Stimulated activated CD4-positive, alpha-beta T cell treated with anti-CD3 and anti-CD28 coated beads, Interleukin-2, amount 100 ng/mL, for 24 hours (primary cell): ENCODE measurements at places on chromosomes 5 and 9.

DNA sequence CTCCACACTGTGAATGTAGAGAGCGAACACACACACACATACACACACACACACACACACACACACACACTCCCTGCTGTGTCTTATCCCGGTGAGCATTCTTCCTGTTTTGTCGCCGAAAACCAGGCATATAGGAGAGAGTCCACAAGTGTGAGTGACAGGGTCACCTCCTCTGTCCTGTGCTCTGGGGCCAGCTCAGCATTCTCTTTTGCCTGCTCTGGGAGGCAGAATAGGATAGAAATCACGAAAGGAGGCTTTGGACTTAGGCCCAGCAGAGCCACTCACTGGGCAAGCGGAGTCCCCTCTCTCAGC is 3.0 kb downstream of the LAMC3 start:
- no peak for DNase-seq

- DNase-seq: no peak
These were observed 968 bp downstream of the NKD2 start for GRCh38 chr5:1009359-1010180.

- DNase-seq: no peak
These were observed 7.4 kb downstream of the TRAF1 start for GRCh38 chr9:120918931-120919842.

GRCh38 chr9:130835441-130836298 is 616 bp downstream of the ABL1 start:
- DNase-seq: peak; percentile 58

GRCh38 chr9:137750007-137750406 is 127.6 kb upstream of the CACNA1B start:
- no peak for DNase-seq

DNA sequence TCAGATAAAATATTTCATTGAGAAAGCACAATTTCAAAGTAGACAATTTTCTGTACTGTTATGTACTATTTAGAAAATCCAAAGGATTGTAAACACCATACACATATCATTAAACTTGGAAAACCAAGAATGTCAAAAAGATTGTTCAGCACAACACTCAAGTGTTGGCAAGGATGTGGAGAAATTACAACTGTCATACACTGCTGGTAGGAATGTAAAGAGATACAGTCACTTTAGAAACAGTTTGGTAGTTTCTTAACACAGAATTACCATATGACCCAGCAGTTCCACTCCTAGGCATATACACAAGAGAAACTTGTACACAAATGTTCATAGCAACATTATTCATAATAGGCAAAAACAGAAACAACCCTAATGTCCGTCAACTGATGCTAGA is 71.2 kb downstream of the OR2K2 start:
- DNase-seq: no peak

- no peak for DNase-seq
These were observed 64.1 kb downstream of the SEMA6A start for GRCh38 chr5:116510517-116510916.

DNA sequence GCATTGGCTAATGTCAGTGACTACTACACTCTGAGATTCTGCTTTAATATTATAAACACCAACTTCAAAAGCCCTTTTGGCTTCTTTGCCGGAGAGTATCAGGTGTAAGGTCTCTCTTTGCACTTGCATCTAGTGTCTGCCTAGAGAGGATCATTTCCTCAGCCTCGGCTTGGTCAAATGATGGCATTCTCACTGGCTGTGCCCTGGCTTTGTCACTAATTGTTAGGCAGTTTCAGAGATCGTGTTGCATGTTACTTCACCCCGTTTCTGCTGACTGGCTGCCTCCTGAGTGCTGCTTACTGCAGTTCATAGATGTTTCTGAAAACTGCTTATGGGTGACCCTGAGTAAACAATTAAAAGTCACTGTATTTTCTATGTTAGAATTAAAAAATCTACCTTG is 48.8 kb downstream of the SLC1A3 start:
- no peak for DNase-seq

DNA sequence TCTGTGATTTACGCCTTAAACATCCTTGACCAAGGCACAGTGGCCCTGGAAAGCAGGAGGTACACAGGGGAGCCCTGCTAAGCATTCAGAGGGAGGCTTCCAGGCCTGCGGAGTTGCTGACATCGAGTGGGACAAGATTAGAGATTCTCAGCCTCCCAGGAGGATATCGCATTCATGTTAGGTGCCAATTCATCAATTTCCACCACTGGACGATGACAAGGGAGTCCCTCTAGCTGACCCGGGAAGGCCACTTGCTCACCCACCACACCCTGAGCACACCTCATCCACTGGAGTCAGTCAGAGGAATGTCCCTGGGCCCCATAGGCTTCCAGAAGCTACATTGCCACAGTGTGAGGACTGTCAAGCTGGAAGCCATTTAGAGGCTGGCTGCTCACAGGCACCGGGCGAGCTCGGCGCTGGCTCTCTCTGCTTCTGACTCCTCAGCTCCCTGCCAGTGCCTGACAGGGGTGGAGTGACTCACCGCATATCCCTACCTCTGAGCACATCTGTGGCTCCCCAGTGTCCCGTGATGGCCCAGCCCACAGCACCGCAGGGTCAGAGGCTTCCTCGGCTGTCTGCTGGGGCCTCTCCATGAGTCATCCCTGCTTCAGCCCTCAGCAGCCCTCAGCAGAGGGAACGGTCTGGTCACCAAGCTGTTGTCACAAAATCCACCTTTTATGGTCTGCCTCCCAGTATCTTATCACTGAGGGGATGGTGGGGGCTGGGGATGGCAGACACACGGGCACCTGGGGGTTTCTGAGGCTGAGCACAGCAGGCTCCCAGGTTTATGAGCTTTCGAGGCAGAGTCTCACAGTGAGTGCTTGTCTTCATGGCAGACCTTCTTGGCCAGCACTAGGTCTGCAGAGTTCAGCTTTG is 117.5 kb downstream of the ZNF608 start:
- no peak for DNase-seq
